ENCODE measurements at places on chromosomes 11 and 22.

DNA sequence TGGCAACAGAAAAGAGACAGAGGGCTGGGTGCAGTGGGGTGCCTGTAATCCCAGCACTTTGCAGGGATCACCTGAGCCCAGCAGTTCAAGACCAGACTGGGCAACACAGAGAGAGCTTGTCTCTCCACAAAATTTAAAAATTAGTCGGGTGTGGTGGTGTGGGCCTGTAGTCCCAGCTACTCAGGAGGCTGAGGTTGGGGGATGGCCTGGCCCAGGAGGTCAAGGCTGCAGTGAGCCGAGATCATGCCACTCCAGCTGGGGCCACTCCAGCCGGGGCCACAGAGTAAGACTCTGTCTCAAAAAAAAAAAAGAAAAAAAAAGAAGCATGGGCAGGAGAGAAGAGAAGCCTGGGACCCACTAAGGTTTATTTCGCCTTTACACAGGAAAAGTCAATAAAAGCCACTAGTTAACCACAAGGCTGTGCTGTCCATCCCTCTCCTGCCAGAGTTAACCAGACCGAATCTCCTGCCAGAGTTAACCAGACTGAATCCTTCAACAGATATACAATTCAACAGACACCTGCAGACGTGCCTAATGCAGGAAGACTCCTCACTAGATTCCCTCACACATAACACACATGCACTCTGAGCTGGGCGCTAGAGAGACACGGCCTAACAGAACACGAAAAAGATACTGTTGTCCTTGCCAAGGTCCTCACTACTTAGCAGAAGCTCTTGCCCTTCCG is 29.8 kb downstream of the MICAL3 start:
- DNase-seq = no peak

DNA sequence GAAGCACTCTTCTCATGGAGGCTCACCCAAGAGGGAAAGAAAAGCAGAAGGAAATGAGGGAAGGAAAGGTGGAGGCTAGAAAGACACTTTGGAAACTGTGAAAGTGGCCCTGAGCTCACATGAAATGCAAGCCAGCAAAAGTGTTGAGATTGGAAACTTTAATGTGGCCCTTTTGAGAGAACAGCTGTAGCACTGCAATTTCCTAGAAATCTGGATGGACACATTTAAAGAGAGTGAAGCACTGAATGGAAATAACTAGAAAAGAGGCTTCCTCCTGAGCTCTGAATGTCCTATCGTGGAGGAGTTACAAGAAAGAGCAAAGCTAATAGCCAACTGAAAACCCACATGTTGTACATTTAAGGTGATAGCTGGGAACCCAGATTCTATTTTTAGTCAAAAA is 56.0 kb downstream of the LIF start:
- no peak for DNase-seq

DNA sequence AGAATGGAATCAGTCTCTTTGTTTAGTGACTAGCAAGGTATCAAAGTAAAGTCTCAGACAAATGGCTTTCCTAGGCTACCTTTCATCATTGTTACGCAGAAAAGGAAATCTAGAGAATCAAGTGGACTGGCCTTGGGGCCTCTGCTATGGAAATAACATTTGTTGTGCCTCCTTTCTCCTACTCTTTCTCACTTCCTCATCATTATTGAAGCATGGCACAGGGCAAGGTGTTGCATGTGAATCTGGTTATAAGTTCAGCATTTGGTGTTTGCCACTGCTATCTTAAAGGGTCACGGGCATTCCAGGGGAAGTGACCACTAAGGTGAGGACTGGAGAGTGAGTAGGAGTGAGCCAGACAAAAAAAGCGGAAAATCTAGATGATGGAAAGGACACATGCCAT is 54.9 kb downstream of the GLYATL1 start:
- DNase-seq = no peak

GRCh38 chr22:22558071-22558971 is 744 bp downstream of the PRAME start:
- DNase-seq = no peak

DNA sequence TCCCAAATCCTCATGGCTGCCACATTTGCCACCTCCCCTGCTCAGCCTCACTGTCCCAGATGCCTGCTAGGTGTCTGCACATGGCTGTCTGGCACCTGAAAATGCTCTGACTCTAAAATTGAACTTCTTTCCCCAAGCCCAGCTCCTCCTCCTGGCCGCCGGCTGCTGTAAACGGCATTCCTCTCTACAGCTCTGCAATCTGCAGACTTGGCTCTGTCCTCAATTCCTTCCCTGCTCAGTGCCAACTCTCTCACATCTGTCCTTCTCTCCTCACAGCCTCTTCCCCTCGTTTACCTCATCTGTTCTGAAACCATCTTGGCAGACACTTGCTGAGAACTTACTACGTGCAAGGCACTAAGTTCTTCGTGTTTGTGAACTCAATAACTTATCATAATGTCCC is 169.4 kb upstream of the SYT13 start:
- no peak for DNase-seq

GRCh38 chr11:106442032-106442431 is 364.6 kb downstream of the AASDHPPT start:
- DNase-seq = no peak

GRCh38 chr11:69702769-69703452 is 911 bp downstream of the FGF19 start:
- no peak for DNase-seq

- peak; percentile 1 for DNase-seq
Measured at GRCh38 chr22:37204045-37204655, 8.1 kb downstream of the SSTR3 start.

- DNase-seq = no peak
Measured at GRCh38 chr11:126385991-126386728, 30.7 kb downstream of the ST3GAL4 start.

DNA sequence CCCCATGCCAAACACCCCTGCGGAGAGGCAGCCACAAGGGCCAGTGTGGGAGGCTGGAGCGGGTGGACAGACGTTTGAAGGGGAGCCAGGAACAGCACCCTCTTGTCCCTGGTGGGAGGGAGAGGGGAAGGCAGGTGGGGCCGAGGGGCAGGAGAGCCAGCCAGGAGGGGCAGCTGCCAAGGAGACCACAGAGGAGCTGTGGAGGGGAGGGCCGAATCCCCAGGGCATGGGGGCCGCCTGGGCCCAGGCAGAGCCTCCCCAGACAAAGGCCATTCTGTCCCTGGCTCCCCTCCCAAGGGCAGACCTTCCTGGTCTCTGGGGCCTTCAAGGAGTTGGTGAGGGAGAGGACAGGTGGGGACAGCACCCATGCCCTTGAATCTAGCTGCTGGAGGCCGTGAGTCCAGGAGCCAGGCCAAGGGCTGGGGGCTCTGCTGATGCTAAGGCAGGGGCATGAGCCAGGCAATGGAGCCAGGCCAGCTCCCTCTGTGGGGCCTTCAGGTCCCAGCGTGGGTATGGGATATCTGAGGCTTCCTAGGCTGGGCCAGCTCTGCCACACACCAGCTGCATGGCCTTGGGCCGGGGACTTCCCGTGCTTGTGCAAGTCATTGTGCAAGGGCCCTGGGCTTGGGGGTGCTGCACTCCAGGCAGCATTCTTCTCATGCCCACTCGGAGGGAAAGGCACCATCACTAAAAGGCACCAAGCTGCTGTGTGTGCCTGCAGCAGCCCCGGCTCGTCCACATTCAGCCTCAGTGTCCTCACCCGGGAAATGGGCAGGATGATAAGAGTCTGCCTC is 11.4 kb downstream of the EMID1 start:
- no peak for DNase-seq

GRCh38 chr22:46696229-46696518 is 41.9 kb downstream of the CERK start:
- no peak for DNase-seq

- no peak for DNase-seq
Measured at GRCh38 chr11:60762851-60763691, 6.4 kb downstream of the MS4A15 start.

- peak; percentile 34 for DNase-seq
Measured at GRCh38 chr22:36986242-36986821, 32.9 kb downstream of the TST start.

- no peak for DNase-seq
Measured at GRCh38 chr11:12882670-12883069, 126.4 kb upstream of the RASSF10 start.

DNA sequence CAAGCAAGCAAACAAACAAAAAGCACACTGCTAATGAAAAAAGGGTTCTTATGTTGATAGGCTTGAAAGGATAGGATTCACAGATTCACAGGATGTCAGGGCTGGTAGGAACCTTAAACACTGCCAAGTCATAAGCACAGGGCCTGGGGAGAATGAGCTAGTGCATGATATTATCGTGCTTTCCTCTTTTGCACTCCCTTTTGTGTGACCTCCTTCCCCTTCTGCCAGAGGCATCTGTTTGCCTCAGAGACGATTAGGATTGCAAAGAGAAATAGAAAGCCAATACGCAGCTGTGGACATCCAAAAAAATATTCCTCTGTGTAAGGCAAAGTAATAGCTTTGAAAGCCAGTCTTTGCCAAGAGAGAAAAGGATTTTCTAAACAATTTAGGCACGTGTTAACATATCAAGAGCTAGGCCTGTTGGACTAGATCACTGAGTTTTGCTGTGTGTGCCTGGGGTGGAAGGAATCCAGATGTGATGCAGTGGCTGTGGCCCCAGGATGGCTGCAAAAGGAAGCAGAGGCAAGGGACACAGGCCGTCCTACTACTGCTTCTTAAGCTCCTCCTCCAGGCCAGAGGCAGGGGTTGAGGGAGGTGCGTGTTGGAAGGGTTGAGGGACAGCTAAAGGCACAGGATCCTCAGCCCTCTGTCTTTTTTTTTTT is 30.6 kb downstream of the MCHR1 start:
- no peak for DNase-seq

GRCh38 chr11:8390851-8391612 is 127.4 kb upstream of the LMO1 start:
- DNase-seq = no peak

DNA sequence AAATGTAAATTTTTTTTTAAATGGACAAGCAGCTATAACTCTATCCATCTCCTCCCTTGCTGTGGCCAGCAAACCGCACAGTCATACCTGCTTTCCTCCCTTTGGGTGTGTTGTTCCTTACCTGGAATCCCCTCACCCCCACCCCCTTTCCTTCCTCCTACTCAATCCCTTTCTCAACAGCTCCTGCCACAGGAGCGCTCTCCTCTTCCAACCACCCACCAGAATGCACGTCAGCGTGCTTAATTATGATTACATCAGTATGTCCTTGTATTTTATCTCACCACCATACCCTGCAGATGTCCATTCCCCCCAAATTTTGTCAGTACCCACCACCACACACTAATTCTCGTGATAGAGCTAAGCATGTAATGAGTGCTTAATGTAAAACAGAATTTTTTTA is 60.9 kb upstream of the LMO2 start:
- no peak for DNase-seq

GRCh38 chr11:69328231-69328630 is 34.3 kb downstream of the MYEOV start:
- DNase-seq = no peak

DNA sequence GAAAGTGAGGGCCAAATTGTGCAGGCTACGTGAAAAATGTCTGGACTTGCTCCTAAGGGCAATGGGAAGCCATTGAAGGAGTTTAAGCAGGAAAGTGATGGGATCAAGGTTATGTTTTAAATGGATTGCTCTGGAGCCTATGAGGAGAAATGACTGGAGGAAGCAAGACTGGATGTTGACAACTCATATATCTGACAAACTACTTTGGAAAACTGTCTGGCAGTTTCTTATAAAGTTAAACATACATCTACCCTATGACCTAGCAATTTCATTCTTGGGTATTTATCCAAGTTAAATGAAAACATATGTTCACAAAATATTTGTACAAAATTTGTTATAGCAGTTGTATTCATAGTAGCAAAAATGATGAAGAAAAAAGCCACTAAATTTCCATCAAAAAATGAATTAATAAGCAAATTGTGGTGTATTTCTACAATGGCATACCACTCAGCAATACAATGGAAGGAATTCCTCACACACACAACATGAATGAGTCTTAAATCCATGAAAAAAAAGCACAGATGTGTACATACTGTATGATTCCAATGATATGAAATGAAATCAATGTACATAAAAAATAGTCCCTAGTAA is 24.1 kb downstream of the FZD4 start:
- no peak for DNase-seq

DNA sequence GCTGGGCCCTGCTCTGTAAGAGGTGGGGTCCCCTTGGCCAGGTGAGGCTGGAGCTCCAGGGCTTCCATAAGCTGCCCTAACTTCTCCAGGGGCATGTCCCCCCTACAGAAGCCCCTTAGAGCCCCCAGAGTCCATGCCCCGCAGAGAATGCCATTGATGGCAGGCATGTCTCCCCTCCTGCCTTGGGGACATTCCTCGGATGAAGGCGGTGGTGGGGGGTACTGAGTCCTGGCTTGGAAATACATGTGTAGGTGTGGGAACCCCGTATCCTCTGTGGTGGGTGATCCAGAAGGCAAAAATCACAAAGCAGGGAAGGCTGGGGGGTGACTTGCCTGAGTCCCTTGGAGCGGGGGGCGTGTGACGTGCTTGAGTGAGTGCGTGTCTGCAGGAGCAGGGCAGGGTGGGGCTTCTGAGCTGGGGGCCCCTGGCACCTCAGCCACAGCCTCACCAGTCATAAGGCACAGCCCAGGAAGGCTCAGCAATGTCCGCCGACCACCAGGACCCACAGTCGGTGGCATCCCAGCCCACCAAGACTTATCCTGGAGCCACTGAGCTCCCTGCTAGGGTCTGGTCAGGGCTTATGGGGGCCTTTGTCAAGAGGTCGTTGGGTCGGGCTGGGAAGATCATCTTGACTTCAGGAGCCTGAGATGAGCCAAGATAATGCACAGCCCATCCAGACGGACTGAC is 69.8 kb upstream of the KCNQ1OT1 start:
- no peak for DNase-seq

- DNase-seq = peak; percentile 32
Measured at GRCh38 chr11:118343248-118343647, 743 bp upstream of the CD3D start.

DNA sequence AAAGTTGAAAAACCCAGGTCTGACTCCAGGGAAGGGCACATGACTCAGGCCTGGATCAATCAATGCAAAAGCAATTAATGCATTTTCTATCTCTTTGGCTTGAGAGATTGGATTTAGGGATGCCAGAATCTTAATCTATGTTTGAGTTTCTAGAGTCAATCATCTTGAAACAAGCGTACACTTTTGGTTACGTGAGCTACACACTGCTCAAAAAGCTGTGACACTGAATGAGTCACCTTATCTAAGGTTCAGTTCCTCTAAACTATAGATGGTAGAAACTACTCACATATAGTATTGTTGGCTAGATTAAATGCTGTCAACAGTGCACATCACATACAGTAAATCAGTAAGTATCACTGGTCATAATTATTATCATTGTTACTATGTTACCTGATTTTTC is 24.2 kb downstream of the MRE11 start:
- no peak for DNase-seq

DNA sequence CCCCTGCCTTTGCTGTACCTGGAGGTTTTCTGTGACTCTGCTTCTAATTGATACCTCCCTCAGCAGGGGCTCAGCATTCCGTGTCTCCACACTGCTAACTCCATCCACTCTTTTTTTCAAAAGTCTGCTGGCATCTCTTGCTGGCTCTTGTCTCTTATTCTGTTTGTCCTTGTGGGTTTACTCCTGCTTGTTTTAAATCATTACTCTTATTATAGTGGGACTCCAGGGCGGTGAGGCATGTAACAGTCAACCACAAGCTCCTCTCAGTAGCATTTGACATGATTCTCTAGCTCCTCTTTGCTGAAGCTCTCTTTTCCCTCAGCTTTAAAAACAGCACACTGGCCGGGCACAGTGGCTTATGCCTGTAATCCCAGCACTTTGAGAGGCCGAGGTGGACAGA is 260.2 kb upstream of the NARS2 start:
- DNase-seq = no peak
